Left kidney (tissue), 8 donors: ENCODE measurements at places on chromosomes 7 and 10. TPM values are rescaled to one million over a fixed set of nuclear protein-coding genes. Genes with fewer than 3 reads are reported as not detected.

The CARD11 gene
- polyA plus RNA-seq, result 1.1 TPM

The ZP3 gene
- 3.3 TPM for polyA plus RNA-seq

The MINDY4 gene
- polyA plus RNA-seq, result 12.2 TPM

The SPDYE2B gene
- 3.8 TPM for polyA plus RNA-seq

GRCh38 chr7:103870664-103871063 lies 118.8 kb downstream of the RELN start:
- no peak for DNase-seq

- DNase-seq, result no peak
These were observed 468.6 kb upstream of the ZMIZ1 start for GRCh38 chr10:78600121-78600665.

DNA sequence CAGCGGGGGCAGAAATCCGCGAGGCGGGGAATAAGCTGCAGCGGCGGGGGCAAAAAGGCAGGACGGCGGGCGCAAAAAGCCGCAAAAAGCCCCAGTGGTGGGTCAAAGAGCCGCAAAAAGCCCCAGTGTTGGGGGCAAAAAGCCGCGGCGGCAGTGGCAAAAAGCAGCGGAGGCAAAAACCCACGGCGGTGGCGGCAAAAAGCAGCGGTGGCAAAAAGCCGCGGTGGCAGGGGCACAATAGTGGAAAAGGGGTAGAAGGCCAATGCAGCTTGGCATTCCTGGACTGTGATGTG lies 525.3 kb downstream of the ZNF33B start:
- no peak for DNase-seq

GRCh38 chr7:135282561-135283254 lies 49.1 kb downstream of the STRA8 start:
- DNase-seq, result no peak

DNA sequence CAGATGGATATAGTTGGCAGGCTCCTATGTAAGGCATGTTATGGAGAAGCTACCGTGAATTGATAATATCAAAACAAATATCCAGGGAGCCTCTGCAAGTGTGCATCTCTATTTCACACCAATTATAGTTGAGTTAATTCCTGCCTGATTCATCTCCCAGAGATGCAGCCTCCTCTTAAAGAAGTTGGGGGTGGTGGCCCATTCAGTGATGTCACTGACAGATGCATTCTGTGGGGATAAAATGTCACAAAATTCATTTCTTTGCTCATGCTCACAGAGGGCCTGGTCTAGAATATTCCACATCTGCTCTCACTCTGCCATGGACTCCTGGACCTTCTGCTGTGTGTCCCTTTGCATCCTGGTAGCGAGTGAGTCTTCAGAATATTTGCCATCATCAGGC lies 189.1 kb upstream of the PRSS1 start:
- DNase-seq, result no peak

DNA sequence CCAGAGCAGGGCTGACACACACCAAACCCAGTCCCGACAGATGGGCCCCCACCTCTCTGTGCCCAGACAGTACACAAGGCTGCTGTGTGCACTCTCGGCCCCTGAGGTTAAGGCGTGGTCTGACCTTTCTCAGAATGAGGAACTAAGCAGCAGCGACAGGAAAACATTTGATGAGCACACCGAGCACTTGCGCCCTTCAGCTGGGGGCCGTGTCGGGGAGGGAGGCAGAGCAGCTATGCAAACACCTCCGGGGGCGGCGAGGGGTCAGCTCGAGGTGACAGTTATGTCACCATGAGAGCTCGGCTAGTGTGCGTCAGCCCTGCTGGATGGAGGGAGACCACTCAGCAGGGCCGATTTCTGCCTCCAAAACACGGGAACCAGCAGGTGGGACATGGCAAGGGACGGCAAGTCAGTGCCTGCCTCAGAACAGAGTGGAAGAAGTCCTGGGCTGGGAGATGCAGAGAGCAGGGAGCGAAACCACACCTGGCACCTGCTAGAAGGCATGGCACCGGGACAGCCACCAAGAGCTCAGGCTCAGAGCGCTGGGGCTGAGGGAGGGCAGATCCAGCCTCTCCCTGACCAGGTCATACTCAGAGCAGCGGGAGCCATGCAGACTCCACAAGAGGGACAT lies 57.4 kb downstream of the CHST15 start:
- no peak for DNase-seq
